ENCODE measurements at places on chromosomes 1 and 21.

GRCh38 chr21:15809818-15810217, 80.0 kb downstream of the USP25 start:
- no peak for DNase-seq

DNA sequence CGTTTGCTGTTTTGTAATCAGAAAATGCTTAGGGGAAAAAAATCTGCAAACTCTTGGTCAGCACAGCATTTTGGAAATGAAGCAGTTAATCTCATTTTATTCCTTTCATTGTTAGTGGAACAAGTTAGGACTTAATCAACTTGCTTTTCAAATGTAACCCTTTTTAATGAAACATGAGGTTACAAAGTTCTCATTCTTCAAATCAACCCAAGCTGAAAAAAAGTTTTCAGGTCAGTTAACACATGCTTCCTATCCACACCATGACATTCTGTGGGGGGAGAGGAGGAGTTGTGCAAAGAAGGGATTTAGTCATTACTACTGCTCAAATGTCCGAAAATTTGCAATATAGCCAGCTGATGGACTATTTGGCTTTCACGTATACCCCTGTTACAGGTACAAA, 283.2 kb upstream of the LYPLAL1 start:
- no peak for DNase-seq

GRCh38 chr1:214318356-214318755, 37.4 kb downstream of the SMYD2 start:
- DNase-seq, result no peak

DNA sequence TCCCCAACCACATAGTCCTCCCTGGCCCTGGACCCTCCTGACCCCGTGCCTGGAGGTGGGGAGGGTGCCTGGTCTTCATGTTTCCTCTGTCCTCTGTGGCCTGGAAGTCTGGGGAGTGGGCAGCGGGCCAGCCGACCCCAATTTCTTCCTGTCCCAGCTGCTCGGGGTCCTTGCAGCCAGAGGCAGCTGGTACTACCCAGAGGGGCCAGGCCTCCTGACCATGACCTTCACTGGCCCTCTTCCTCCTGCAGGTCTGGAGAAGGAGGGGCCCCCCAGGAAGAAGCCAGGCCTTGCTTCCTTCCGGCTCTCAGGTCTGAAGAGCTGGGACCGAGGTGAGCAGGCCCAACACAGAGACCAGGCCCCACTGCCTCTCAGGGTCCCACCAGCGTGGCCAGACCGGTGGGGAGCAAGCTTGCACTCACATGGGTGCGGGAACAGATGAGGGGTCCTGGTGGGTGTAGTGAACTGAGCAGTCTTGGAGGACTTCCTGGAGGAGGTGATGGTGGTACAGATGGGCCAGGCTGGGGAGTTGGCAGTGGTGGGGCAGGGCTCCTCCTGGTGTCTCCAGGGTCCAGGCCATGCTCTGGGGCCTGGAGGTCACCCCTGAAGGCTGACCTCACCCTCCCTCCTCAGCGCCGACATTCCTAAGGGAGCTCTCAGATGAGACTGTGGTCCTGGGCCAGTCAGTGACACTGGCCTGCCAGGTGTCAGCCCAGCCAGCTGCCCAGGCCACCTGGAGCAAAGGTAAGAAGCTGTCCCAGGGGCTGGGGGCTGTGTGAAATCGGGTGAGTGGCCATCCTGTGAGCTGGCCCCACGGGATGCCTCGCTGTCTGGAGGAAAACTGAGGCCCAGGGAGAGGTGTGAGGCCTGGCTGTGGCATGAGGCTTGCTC, 32.7 kb downstream of the TRIM11 start:
- no peak for DNase-seq

DNA sequence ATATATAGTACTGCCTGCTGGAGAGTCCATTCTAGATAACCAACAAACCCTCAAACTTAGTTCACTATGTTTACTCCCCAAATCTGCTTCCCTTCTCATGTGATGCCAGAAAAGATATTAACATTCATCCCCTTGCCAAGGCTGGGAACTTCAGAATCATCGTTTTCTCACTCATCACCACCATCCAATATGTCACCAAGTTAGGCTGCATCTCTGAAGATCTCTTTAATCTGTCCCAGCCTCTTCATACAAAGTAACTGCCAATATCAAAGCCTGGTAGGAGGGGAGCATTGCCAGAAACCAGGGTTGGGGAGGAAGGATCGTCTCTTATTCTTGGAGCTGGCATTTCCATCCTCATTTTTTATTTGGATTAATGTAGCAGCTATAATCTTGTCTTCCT, 71.6 kb downstream of the XCL2 start:
- no peak for DNase-seq

DNA sequence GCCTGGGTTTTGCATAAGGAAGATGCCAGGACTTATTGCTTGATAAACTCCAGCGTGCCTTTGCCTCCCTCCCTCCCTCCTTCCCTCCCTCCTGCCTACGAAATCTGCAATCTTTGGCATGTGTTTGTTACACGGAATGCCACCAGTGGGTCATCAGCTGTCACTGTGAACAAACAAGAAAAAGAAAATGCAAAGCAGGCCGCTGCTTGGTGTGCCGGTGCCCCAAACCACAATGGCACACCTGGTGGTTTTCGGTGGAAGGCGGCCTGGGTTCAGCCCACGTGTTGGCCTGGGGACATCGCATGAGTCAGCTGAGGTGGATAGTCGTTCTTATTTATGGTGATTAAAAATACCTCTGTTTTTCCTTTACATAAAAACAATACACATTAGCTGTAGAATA, 16.3 kb upstream of the IFNLR1 start:
- no peak for DNase-seq

GRCh38 chr1:91579658-91580228, 79.1 kb downstream of the CDC7 start:
- DNase-seq, result no peak

DNA sequence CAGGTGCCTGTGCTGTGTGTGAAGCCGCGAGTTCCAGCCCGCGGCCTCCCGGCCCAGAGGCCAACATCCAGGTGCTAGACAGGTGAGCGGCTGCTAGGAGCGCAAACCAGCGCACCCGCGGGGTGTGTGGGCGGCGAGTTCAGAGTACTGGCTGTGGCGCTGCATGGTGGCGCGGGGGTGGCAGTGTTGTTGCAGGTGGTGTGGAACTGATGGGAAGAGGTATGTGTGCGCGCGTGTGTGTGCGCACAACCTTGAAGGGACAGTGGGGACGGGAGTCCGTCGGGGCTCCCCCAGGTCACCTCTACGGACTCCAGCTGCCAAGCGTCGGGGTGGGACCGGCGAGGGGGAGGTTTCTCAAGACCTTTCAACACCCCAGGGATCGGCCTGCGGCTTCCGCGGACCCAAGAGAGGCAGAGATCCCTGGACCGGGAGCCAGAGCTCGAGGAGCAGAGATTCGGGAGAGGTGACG, 433 bp upstream of the DMBX1 start:
- no peak for DNase-seq

- DNase-seq, result no peak
Observed at GRCh38 chr21:31268090-31268489, 76.0 kb downstream of the TIAM1 start.

GRCh38 chr1:24875991-24876506, 54.0 kb downstream of the RUNX3 start:
- DNase-seq, result no peak

DNA sequence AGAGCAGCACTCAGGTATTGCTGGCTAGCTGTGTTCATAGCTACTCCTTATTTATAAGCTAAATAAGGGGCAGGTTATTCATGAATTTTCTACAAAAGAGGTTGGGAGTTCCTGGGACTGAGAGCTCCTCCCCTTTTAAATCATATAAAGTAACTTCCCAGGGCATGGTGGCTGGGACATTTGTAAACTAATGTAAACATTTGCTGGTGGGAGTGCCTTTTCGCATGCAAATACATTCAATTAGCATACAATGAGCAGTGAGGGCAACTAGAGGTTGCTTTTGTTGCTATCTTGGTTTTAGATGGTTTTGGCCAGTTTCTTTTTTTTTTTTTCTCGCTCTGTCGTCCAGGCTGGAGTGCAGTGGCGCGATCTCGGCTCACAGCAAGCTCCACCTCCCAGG, 43.4 kb downstream of the GNPAT start:
- DNase-seq, result no peak

GRCh38 chr1:9129266-9130041, 552 bp upstream of the GPR157 start:
- peak; percentile 49 for DNase-seq

DNA sequence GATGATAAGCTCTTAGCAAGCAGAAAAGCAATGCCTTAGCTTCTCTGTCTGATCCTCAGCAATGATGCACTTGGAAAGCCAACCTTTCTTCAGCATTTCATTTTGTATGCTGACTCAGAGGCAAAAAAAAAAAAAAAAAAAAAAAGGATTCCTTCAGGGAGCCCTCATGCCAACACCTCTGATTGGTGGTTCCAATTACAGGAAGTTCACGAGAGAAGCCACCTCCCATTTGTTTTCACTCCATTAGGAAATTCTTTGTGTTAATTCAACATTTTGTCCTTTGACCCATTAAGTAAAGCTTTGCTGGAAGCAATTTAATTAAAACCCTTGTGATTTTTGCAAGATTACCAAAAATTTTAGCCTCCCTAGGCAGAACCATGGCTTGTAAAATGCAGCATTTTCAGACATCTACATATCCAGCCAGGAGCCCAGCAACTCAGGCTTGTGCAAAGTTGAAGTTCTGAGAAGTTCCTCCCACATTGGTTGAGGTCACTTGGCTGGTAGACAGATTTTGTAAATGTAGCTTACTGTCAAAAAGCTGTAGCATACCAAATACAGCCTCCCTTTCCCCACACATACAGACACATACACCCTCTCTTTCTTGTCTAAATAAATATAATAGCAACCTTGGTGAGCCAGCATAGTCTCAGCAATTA, 27.1 kb upstream of the VTCN1 start:
- DNase-seq, result no peak

- no peak for DNase-seq
Observed at GRCh38 chr1:36217670-36218069, 6.6 kb upstream of the THRAP3 start.

- no peak for DNase-seq
Observed at GRCh38 chr1:231828182-231828920, 201.8 kb downstream of the DISC1 start.

DNA sequence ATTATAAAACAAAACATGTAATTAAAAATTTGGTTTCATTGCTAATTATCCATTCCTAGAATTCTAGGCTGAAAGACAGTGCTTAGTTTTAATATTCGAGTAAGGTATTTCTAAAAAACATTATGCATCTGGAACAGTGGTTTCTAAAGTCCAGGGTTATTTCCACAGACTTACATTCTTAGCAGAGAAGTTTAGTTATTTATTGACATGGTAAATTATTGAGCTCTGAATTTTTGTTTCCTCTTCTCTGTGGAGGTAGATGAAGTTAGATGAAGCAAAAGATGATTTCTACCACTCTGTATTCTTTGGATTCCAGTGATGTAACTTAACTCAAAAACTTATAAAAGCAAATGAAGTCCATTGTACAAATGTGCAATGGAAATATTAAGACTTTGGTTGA, 709.4 kb downstream of the MRPL39 start:
- DNase-seq, result no peak

- DNase-seq, result no peak
Observed at GRCh38 chr1:190699165-190699564, 221.5 kb upstream of the BRINP3 start.

DNA sequence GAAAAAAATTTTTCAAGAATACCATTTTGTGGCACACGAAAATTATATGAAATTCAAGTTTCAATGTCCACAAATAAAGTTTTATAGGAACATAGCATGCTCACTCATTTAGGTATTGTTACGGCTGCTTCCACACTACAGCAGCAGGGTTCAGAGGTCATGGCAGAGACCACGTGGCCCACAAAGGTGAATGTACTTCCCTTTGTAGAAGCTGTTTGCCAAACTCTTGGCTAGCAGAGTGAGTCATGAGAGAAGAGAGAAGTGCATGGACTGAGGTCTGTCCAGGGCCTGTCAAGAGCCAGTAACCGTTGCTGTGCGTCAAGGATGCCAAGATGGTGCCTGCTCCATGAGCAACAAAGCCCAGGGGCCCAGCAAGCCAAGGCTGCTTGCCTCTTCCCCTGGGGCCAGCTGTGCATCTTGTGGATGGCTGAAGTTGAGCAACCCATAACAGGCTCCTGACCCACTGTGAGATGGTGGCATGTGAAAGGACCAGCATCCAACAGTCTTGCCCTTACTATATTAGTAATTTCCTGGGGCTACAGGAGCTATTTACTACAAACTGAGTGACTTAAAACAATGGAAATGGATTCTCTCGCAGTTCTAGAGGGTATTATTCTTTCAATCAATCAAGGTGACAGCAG, 64.8 kb upstream of the ATP5PO start:
- no peak for DNase-seq

DNA sequence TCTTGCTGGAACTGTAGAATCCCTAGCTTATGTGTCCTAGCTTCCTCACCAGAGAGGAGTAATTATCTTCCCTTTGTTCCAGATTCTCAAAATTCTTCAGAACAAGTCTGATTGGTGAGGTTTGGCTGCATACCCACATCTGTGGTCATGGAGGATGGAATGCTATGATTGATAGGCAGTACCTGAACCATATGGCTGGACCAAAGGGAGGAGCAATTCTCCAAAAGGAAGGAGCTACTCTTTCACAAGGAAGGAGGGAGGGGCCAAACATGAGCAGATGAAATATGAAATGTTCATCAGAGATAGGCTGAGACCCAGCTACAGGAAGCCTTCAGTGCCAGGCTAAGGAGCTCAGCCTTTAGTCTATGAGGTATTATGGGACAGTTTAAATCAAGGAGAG, 5.0 kb upstream of the RNF19B start:
- no peak for DNase-seq

- DNase-seq, result no peak
Observed at GRCh38 chr1:9253004-9253403, 18.4 kb downstream of the H6PD start.

GRCh38 chr1:162094271-162094670, 24.8 kb downstream of the NOS1AP start:
- DNase-seq, result no peak

DNA sequence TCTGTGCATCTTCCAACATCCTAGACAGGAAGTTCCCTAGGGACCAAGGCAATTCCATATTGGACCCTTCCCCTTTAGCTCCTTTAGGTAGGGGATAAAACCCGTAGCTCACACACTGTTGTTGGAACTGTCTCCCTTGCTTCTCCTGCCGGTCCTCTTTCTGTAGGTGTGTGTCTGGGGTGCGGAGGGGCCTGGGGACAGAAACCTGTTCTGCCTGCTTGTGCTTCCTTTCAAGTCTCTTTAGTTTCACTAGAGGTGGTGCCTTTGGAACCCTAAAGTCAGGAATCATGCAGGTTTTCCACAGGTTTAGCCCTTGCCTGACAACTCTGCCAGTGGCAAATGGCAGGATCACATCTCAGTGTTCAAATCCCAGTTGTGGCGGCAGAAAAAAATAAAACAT, 74.6 kb upstream of the PTGFRN start:
- DNase-seq, result no peak

DNA sequence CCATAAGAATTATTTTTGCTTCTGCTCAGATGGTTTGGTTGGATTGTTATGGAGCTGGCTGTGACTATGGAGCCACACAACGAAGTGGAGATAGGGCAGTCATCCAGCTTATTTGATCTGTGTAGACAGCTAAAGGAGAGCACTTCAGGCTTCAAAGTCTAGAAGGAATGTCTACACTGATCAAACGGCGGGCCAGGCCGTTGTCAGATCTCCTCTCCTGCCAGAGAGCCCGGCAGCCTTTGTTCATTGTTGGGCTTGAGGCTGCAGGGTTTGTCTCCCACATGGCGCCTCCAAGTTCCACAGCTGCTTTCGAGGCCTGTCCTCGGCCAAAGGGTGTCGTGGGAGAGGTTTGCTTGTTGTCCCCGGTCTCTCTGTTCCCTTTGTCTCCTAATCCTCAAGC, 2.8 kb upstream of the STMN1 start:
- DNase-seq, result no peak
